Gastroesophageal sphincter (tissue), 4 donors: ENCODE measurements at places on chromosomes 1 and 21. TPM values are rescaled to one million over a fixed set of nuclear protein-coding genes. Genes with fewer than 3 reads are reported as not detected.

- no peak for ATAC-seq
These were observed 185.0 kb downstream of the PBX1 start for GRCh38 chr1:164743976-164744375.

DNA sequence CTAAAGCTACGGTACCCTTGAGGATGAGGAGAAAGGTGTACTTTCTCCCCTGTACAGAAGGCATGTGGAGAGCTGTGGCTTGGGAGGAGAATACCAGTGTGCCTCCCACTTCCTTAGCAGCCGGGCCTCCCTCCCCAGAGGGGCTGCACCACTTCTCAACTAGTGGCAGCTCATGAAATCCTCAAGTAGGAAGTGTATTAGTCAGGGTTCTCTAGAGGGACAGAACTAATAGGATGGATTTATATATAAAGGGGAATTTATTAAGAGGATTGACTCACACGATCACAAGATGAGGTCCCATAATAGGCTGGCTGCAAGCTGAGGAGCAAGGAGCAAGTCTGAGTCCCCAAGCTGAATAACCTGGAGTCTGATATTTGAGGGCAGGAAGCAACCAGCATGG lies 53.1 kb upstream of the PPP2R5A start:
- no peak for ATAC-seq

- no peak for ATAC-seq
These were observed 19.1 kb downstream of the RUNX3 start for GRCh38 chr1:24910751-24911650.

- no peak for ATAC-seq
These were observed 147.5 kb downstream of the CYYR1 start for GRCh38 chr21:26425576-26425975.

- no peak for ATAC-seq
These were observed 180.0 kb upstream of the DUSP10 start for GRCh38 chr1:221921936-221922335.

DNA sequence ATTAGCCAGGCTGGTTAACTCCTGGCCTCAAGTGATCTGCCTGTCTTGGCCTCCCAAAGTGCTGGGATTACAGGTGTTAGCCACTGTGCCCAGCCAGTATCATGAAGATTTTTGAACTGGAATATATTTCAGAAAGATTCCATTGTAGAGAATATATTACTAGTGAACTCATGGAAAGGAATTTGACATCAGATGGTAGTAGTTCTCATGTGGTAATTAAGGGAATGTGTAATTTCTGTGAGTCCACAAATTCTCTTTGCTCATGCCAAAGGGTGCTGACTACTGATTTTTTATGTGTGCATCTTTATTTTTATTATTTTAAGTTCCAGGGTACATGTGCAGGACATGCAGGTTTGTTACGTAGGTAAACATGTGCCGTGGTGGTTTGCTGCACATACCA lies 10.4 kb downstream of the DTL start:
- no peak for ATAC-seq

DNA sequence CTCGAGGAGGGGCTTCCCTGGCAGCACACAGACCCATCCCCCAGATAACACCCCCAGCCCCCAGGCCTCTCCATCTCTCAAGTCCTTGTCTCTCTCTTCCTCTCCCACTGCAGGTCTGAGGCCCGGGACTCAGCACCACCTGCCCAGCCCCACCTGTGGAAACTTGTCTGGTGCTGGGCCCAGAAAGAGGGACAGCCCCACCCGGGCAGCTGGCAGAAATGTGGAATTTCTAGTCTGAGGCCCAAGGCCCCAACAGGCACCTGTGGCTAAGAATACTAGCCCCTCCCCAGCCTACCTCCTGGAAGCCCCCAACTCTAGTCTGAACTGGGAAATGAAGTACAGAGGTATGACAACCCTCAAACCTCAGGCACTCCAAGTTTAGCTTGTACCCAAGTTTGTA lies 15.4 kb downstream of the TTC39A start:
- no peak for ATAC-seq

DNA sequence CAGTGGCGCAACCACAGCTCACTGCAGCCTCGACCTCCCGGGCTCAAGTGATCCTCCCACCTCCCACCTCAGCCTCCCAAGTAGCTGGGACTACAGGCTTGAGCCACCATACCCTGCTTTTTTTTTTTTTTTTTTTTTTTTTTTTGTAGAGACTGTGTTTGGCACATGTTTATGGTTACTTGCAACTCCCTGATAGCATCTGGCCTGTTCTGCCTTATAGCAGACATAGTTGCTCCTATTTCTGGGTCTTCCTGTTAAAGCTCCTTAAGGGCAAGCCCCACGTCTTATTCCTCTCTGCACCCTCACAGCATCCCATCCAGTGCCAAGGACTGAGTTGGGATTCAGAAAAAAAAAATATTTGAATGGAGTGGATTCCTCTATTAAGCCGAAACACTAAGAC lies 17.1 kb upstream of the CNR2 start:
- no peak for ATAC-seq

DNA sequence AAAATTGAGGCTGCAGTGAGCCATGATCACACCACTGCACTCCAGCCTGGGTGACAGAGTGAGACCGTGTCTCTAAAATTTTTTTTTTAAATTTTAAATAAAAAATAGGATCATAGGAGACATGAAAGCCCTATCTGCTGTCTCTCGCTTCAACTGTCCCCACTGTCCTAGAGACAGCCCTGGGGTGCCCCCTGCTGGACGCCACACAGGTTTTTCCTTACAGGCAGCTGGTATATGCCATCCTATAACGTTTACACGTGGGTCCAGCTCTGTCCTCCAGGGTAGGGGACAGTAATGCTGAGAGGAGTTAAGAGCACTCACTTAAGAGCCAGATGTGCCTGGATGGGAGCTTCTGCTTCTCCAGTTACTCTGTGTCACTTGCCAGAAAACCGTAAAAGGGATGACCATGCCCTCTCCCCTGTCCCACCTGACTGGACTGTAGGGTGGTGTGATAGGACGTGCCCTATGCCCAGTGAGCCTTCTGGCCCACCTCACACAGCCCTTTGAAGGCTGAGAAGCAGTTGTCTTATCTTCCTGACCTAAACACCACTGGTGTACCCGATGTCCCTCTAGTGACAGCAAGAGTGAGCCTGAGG lies 8.5 kb downstream of the FBXO2 start:
- no peak for ATAC-seq

GRCh38 chr1:174953285-174954072 lies 46.3 kb upstream of the CACYBP start:
- no peak for ATAC-seq

DNA sequence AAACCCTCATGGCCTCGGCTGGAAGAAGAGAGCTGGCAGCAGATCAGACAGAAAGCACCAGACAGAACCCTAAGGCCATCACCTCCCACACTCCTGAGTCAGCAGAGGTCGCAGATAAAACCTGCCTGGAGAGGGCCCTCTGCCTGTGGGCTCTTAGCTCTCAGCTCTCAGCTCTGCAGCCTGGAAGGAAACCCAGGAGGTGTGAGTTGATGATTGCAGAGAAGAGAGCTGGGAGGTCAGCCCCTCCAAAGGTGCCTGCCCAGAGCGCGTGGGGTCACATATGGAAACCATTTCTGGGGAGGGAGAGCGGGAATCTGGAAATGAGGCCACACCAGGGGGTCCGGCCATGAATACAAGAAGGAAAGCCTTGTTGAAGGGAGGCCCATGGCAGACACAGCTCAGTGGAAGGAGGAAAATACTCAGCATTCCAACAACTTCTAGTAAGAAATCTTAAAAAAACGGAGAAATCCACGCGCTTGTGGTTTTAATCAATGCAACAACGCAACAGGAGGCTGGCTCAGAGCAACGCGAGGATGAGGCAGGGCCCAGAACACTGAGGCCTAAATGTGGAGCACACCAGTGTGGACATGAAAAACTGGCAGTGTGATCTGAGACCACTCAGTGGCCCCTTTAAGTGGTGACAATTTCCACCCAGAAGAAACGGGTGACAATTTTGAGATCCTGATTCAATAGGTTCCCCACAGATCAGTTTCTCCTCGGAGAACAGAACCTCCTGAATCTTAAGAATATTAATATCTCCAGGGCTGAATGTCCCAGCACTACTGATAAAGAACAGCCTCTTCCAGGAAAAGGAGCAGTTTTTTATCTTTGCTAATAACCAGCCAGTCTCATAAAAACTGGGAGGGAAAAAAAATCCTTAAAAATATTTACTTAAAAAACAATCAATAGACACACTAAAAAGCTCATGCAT lies 45.7 kb downstream of the PSMG1 start:
- no peak for ATAC-seq

PRDM2 gene
- 44.4 TPM for total RNA-seq

TBX15 gene
- total RNA-seq = 0.66 TPM

SASS6 gene
- total RNA-seq = 3.1 TPM
